Activated T-cell treated with anti-CD3 and anti-CD28 coated beads, Interleukin-2, amount 50 U/mL, for 1 hour (primary cell): ENCODE measurements at places on chromosomes 6 and 20.

DNA sequence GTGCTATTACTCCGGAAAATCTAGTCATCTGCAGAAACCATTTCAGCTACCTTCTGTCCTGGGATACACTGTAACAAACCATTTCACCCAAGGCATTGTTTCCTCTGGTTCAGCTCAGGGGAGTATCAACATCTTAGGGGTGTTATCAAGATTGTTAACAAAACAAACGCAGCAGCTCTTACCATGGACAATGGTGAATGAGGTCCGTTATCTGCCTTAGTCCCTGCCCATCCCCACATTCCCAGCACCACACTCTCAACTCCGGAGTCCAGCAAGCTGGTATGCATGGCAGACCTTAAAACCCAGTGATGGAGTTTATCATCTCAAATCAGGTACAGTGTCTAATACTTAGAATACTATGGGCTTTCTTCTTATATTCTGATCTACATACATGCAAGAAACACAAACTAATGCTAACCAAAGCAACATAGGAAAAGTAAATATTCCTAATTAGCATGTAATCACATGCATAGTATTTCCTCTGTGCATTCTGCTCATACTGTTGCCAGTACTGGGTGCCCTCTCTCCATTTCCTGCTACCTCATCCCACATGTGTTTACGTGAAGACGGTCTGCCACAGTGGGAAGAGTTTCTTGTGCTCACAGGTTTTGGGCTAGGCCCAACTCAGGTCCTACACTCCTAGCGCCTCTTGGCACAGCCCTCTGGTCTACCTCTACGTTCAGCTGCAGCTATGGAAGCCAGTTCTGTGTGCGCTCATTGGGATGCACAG lies 123.9 kb downstream of the DTNBP1 start:
- DNase-seq: no peak

GRCh38 chr20:684676-685319 lies 9.2 kb upstream of the SCRT2 start:
- no peak for DNase-seq

DNA sequence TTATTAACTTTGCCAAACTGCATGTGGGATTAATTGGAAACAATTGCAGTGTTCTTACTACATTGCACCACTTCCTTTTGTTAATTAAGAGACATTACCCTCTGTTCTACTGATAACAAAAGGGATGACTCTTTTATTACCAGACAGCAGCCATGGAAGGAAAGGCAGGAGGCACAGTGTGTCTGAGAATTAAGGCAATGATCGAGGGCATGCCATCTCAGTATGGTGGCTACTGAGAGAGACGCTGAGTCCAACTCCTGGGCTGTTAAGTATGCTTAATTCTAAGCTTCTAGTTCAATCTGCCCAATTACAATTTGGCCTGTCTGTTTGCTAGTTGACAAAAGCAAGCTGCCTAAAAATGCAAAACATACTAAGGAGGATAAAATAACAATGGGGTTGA lies 227.4 kb downstream of the PHACTR1 start:
- DNase-seq: no peak

DNA sequence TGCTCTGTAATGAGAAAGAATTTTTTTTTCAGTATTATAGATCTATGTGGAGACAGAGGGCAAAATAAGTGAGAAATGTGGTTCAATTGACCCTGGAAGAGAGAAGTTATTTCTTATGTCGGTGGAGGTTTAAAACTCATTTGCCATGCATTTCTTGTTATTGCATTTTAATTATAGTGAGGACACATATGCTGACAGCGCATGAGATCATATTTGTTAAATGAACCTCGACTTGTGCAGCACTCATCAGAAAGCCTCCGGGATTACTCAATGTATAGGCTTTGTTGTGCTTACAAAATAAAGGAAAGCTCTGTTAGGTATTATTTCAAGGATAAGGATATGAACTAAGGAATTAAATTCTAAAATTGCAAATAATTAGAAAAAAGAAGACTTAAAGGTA lies 915.1 kb upstream of the MAP3K7 start:
- DNase-seq: no peak

- DNase-seq: no peak
These were observed 738.2 kb downstream of the CD109 start for GRCh38 chr6:74434171-74434570.

- DNase-seq: no peak
These were observed 24.0 kb downstream of the PCK1 start for GRCh38 chr20:57584768-57585461.

DNA sequence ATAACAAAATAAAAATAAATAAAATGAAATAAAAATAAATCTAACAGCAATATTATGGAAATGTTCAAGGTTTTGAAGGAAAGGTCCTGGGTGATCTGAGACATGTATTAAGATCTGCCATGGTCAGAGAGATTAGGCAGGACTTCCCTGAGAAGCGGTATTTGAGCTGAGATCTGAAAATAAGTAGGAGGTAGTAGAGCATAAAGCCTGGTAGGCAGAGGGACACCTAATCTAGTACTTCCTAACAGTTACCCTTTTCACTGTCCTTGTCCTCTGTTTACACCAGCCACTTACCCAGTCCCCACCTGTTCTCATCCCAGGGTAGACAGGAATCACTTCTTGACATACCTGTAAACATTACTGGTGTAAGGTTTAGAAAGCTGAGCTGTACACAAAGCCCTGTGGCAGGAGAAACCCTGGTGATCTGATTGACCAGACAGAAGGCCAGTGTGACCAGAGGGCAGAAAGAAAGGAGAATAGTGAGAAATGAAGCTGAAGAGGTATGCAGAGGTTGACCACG lies 8.3 kb upstream of the ZNF318 start:
- no peak for DNase-seq

- no peak for DNase-seq
These were observed 131.5 kb downstream of the INSM1 start for GRCh38 chr20:20499439-20499838.

DNA sequence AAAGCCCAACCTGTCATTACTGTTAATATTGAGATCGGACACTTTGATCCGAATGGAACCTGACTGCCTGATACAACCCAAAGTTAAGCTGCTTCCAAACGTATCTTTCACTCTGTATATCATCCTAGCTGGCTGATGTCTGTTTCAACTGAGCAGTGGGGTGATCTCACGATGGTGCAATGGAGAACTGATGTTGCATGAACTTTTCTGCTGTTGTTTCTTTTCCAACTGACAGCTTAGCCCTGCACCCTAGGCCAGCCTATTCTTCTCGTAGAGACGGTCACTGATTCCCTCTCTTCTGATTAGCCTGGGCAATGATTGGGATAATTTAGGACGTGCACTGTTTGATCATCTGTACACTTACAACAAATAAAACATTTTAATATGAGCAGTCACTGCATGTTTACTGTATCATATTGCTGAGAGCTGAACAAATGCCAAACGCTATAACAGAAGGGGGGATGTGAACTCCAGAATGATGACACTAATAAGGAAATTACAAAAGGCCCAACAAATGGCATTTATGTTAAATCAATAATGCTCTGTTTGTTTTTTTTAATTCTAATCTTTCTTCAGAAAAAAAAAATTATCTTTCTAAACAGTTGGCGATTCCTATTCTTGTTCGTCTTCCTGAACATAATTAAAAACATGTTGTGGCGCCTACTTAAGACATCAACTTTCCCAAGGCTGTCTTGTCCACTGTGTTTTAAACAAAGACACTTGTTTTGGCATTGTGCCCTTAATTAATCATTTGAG lies 184.8 kb downstream of the ZNF217 start:
- DNase-seq: no peak

DNA sequence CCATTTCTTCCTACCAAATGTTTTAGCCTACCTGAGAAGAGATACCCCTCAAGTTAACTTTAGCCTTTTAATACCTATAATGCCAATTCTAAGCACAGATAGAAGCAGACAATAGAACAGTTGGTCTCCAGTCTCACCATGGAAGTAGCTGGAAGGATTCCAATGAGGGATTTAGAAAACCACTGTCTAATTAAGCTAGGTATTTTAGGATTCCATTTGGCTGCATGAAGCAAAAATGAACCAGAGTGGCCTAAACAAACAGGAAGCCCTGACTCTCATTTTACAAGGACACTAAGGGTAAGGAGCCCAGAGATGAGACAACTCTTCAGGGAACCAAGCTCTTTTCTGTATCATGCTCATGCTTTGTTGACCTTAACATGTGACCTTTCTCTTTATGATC lies 199.2 kb downstream of the ALDH8A1 start:
- DNase-seq: no peak

- no peak for DNase-seq
These were observed 554.5 kb upstream of the MAP3K7 start for GRCh38 chr6:91141346-91141745.
